NB4 (cell line): ENCODE measurements at places on chromosomes 13 and 19.

DNA sequence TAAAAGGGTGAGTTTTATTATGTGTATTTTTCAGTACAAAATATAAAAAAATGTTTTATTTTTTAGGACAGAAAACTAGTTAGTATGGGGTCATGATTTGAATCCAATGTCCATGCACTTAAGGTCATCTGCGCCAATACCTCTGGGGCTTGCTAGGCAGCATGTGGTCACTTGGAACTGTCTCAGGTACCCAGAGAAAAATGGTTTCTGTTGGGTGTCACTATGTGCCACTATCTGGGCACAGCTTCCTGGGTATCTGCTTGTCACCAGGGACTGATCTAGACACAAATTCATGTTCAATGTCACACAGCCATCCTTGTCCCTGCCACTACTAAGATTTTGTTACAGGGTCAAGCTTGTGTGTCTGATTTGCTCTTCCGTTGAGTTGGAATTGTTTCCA, 100.4 kb downstream of the RGCC start:
- DNase-seq: no peak

- DNase-seq: no peak
These were observed 19.8 kb upstream of the ZNF331 start for GRCh38 chr19:53518121-53518520.

DNA sequence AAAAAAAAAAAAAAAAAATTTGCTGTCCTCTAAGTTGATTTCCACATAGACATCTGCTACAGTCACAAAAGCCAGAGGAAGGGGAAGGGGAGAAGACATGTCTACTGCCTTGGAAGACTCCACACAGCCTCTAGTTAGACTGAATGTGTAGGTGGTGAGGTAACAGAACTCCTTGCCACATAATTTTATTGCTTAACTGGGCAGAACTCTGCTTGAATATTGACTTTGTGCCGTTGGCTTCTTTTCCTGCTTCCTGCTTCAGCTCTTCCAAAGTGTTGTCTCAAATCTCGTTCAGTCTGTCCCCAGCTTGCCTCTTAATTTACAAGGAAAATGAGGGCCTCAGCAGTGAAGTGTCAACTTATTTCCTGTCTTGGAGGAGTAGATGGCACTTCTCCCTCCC, 37.1 kb downstream of the ESD start:
- DNase-seq: peak; percentile 78

DNA sequence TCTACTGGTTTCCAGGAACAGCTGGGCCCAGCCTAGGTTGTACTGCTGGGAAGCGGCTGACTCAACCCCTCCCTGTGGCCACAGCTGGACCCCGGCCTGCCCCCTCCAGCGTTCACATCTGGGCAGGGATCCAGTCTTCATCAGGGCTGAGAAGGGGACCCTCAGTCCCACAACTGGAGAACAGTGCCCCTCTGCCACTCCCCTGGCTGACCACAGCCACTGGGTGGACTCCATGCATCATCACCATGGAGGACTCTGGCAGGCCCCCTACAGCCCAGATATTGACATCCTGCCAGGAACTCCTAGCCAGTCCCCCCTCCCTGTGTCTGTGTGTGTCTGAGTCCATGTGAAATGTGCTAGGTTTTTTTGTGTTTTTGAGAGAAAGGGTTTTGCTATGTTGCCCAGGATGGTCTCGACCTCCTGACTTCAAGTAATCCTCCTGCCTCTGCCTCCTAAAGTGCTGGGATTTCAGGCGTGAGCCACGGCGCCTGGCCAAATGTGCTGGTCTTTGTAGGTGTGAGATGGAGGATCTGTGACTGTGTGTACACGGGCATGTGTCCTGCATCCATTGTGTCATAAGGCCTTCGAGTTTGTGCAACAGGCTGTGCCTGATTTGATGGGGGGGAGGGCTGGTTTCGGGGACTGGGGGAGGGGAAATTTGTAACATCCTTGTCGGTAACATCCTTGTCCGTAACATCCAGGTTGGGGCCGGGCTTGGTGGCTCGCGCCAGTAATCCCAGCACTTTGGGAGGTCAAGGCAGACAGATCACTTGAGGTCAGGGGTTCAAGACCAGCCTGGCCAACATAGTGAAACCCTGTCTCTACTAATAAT, 4.0 kb upstream of the HOOK2 start:
- peak; percentile 51 for DNase-seq

- no peak for DNase-seq
These were observed 36.7 kb downstream of the CARD8 start for GRCh38 chr19:48218997-48219396.

GRCh38 chr13:88103824-88104223, 432.7 kb downstream of the SLITRK5 start:
- DNase-seq: no peak

- DNase-seq: no peak
These were observed 10.7 kb downstream of the SHISA7 start for GRCh38 chr19:55432241-55432959.

GRCh38 chr13:85833921-85834320, 34.7 kb upstream of the SLITRK6 start:
- DNase-seq: no peak

DNA sequence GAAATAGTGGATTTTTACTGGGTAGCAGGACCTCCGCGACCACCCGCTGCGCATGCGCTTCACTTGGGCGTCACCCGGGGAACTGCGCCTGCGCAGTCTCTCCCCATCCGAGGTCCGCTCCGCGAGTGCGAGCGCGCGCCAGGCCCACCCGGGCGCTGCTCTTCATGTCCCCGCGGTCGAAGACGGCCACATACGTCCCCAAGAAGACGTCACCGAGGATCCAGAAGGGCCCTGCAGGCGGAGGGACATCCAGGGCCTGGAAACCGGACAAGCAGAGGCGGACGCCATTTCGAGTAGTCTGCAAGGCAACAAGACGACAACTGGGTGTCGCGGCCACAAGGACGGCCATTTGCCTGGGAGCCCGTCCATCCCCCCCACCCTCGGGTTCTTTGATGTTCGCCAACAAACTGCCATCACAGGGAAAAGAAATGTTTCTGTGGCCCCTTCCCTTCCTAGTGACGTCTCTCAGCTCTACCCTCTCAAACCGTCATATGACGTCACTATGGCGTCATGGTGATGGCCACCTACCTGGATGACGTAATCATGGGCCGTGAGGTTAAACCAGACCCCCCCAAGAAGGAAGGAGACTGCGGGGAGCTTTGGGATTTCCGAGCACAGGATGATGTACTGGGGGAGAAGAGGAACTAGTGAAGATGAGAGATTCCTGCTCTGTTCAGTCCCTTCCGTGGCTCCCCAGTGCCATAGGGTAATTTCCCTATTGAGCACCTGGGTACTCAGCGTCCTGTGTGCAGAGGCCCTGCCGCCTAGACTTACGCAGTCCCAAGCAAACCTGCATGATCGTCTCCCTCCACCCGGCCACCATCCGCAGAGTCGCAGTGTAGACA, 6.7 kb downstream of the NAPSA start:
- no peak for DNase-seq

DNA sequence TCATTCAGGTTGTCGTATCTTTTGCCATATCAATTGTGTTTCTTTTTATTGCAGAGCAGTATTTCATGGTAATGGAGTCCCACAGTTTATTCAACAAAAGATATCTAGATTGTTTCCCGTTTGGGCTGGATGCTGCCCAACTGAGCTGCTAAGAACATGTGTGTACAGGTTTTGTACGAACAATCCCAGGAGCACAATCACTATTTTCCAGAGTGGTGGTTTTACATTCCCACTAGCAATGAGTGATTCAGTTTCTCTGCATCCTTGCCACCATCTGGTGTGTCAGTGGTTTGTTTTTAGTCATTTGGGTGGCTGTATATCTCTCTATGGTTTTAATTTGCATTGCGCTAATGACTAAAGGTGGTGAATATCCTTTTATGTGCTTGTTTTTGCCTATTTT, 52.7 kb upstream of the ZDHHC20 start:
- no peak for DNase-seq

- DNase-seq: no peak
These were observed 2.2 kb downstream of the PDE4C start for GRCh38 chr19:18223860-18224524.

- peak; percentile 66 for DNase-seq
These were observed 199.2 kb downstream of the COL4A1 start for GRCh38 chr13:110107568-110108347.

- DNase-seq: no peak
These were observed 4.0 kb downstream of the KLF16 start for GRCh38 chr19:1859331-1859781.

- DNase-seq: no peak
These were observed 52.1 kb downstream of the FLT1 start for GRCh38 chr13:28442839-28443238.

DNA sequence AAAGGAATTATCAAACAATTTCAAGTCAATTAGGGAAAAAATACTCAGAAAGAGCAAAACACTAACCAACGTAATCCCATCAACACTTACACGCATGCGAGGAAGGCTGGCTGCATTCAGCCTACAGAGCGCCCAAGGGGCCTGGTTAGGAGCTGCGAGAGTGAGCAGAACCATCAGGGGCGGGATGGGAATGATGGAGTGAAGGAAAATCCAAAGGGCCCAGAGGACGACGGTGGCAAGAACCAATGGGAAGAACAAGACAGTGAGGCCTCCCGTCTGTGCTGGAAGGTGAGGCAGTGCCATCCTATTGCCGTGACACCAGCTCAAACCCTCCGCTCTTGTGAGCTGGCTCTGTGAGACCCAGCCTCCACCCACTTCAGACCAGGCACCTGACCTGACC, 253.0 kb downstream of the IRS2 start:
- DNase-seq: no peak

DNA sequence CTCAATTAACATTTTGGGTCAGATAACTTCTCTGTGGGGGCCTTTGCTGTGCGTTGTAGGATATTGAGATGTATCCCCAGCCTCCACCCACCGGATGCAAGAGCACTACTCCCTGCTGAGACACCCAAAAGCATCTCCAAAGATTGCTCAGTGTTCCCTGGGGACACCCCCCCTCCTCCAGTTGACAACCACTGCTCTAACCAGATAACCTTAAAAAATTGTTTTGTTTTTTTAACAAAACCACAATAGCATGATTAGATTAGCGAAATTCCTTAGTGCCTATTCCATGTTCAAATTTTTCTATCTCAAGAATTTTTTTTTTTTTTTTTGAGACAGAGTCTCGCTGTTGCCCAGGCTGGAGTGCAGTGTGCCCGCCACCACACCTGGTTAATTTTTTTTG, 2.6 kb upstream of the EPN1 start:
- DNase-seq: peak; percentile 90

DNA sequence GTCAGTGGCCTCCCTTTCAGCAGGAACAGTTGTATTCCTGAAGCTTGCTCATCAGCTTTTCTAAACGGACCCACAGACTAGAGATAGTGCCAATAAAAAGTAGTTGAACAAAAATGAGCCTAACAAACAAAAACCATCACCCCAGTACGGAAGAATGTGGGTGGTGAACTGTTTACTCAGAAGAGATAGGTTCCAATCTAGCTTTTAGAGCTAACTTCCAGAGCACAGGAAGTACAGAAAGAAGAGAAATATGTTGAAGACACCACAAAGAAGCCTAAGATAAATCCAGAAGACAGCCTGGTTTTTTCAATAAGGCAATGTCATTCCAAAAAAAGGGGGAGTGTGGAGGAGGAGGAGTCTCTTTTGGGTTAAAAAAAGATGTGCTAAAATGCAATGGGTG, 2.8 kb upstream of the LMO7 start:
- DNase-seq: no peak

- DNase-seq: no peak
These were observed 7.7 kb downstream of the DGKH start for GRCh38 chr13:42056146-42056545.

DNA sequence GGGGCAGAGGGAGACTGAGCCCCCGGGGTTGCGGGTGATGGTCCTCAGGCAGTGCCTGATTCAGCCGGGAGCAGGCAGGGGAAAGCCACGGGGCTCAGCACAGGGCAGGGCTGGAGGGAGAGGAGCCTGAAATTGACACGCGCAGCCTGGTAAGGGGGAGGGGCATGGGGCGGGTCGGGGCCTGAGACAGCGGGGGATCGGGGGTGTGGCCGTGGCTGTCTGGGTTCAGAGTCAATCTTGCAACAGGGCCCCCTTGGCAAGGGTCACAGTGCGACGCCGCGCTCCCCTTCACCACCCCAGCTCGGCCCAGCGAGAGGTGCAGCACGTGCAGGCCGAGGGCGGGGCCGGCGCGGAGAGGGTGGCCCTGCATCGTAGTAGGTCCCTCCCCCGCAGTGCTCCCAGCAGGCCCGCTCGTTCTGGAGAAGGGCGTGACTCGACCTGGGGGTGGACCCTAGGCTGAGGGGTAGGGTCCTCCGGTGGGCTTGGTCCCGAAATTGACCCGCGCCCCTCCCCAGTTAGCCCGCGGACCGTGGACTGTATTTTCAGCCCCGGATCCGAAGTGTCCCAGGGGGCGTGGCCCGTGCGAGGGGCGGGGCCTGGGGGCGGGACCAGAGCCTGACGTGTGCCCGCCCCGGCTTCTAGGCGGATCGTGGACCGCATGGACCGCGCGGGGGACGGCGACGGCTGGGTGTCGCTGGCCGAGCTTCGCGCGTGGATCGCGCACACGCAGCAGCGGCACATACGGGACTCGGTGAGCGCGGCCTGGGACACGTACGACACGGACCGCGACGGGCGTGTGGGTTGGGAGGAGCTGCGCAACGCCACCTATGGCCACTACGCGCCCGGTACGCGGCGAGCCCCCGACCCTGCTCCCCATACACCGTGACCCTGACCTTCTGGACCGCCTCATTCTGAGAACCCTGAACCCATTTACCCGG, 6.0 kb downstream of the RCN3 start:
- DNase-seq: peak; percentile 82

GRCh38 chr19:51916167-51916566, 11.1 kb upstream of the ZNF613 start:
- DNase-seq: peak; percentile 22

DNA sequence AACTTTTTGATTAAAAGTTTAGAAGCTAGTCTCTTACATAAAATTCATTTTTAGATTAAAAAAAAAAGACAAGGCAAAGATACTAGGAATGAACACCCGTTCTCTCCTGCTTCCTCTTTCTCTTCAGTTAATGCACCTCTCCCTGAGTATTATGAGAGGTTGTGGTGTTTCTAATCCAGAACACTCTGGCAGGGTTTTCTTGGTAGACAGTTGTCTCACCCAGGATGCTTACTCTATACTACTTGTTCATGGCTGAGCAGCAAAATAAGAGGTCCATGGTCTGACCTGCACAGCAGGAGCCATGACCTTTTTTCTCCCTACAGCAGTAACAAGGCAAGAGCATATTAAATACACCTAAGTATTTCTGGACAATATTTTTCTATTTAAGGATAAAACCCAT, 62.0 kb downstream of the MICU2 start:
- DNase-seq: peak; percentile 47

DNA sequence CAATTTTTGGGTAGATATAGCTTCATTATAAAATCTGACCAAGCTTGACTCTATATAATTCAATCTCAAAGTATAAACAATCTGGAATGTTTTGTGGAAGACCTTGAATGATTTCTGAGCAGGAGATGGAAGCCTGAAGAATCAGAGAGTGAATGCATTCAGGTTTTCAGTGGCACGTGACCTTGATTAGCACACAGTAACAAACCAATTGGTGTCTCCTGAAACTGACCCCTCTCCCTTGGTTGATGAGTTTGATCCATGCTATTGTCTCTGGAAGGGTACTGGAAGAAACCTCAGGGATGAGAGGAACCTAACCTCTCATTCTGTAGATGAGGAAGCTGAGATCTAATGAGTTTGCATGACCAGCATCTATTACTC, 39.6 kb downstream of the PCDH8 start:
- no peak for DNase-seq

- DNase-seq: peak; percentile 63
These were observed 24.3 kb downstream of the COLGALT1 start for GRCh38 chr19:17579661-17580244.
